ENCODE measurements at places on chromosomes 4 and X. TPM values are rescaled to one million over a fixed set of nuclear protein-coding genes. Genes with fewer than 3 reads are reported as not detected.
A peak's percentile ranks its signal among the peaks of the same experiment; 100 is the strongest.

DNA sequence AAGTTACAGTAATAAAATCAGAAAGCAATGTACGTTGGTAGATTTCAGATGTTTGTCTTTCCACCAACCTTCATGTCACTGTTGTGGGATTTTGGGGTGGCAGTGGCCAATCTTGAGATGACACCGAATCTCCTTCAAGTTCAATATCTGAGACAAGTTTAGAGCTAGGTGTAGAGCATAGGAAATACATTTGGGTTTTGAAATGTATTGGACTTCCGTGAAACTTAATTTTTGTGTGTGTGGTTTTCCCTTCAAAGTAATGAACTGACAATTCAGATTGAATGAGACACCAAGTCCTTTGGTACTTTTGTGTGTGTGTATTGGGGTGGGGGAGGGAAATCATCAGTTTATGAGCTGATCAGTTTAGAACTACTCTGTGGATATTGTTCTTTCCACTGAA lies 1.8 kb downstream of the WDR44 start:
- peak; percentile 20 for DNase-seq

DNA sequence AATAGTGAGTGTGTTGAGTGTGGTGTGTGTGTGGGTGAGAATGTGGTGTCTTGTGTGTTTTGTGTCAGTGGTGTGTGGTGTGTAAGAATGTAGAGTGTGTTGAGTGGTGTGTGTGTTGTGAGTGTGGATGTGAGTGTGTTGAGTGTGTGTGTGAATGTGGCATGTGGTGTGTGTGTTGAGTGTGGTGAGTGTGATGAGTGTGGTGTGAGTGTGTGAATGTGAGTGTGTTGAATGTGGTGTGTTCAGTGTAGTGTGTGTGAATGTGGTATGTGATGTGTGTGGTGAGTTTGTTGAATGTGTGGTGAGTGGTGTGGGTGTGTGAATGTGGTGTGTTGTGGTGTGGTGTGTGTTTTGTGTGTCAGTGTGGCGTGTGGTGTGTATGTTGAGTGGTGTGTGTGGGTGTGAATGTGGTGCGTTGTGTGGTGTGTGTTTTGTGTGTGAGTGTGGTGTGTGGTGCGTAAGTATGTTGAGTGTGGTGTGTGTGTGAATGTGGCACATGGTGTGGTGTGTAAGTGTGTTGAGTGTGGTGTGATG lies 60.8 kb upstream of the SORCS2 start:
- DNase-seq = no peak

GRCh38 chrX:10197279-10198210 lies 40.8 kb downstream of the CLCN4 start:
- DNase-seq = no peak

The GLOD5 gene
- not detected for total RNA-seq

The HSFX1 gene
- total RNA-seq = 0.43 TPM

- no peak for DNase-seq
Measured at GRCh38 chr4:126611900-126612299, 1020.9 kb upstream of the INTU start.

GRCh38 chrX:2391869-2392606 lies 108.7 kb downstream of the DHRSX start:
- no peak for DNase-seq

The BGN gene
- total RNA-seq = not detected

The RNF175 gene
- total RNA-seq = not detected

- no peak for DNase-seq
Measured at GRCh38 chr4:69066945-69067344, 29.3 kb upstream of the UGT2B7 start.

DNA sequence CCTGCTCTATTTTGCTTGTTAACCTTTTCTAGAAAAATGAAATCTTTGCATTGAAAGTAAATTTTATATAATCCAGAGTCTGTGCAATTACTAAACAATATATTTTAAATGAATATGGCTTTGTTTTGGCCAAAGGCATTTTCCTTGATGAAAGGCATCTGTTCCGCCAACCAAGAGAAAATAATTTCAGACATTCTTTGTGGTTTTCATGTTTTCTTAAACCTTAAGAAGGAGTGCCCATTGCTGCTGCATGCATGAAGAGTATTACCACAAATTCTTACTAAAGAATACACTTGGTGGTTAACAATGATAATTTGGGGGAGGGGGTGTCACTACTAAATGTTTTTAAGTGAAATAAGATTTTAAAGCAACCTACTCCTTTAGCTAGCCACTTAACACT lies 2.7 kb upstream of the PDGFC start:
- DNase-seq = no peak

GRCh38 chr4:122384245-122384644 lies 5.4 kb downstream of the ADAD1 start:
- DNase-seq = no peak

The USP51 gene
- total RNA-seq = 2.1 TPM

The MAGED4B gene
- total RNA-seq = 1.9 TPM

- peak; percentile 37 for DNase-seq
Measured at GRCh38 chrX:71637848-71638247, 19.5 kb upstream of the CXCR3 start.

Data from activated CD4-positive, alpha-beta memory T cell treated with anti-CD3 and anti-CD28 coated beads for 36 hours (primary cell).